ENCODE measurements at places on chromosomes 16 and 17.
A peak's percentile ranks its signal among the peaks of the same experiment; 100 is the strongest.

GRCh38 chr17:1583556-1583955 is 21.0 kb upstream of the PITPNA start:
- no peak for DNase-seq

DNA sequence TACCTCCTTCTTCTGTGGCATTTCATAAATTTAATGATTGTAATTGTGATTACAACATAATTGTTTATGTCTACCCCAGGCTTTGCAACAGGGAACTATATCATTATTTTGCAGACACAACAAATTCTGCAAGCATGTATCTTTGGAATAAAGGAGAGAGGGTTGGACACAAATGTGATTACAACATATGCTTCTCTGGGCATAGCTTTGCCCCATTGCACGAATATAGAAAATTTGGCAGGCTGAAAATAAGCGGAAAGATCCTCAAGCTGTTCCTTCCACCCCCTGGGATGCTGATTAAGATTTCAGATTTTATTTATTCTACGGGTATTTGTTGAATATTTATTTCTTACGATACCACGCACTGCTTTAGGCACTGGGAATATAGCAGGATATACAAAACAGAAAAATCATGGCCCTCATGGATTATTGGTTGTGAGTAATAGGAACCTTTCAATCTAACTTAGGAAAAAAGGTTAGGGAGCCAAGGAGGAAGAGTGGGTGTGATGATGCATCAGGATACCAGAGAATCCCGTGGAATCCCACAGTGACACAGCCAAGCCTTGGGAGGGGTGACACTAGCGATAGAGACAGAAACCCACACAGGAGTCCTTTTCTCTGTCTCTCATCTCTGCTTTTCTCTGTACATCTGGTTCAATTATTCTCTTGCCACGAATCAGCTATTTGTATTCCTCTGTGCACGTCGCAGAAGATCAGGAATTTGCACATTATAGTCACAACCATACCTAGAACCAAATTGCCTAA is 520.7 kb downstream of the MAF start:
- DNase-seq, result no peak

GRCh38 chr17:74424657-74425056 is 7.2 kb upstream of the GPRC5C start:
- DNase-seq, result no peak

DNA sequence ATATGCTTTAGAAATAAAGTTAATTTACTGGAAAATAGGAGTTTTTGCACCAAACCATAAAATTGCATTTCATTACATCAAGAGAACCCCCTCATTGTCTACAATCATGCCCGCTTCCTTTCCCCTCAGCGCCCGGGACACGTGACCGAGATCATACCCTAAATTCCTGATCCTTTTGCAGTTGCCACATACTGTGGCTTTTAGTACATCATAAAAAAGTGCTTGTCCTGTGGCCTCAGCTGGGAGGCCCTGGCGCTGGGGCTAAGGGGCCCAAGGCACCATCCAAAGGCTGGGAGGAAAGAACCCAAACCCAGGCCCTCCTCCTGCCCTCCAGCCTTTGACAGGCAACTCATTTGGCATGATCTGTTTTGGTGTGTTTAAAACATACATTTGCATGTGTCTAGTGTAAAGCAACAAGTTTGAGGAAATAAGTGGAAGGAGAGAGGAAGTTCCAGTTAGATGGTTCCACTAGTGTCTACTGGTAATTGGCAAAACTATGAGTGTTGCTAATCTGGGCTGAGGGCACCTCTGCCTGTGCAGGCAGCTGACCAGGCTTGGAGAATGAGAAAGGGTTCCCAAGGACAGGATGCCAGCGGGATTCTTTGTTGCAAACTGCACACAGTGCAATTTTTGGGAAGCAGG is 6.0 kb downstream of the CDK5R1 start:
- no peak for DNase-seq

DNA sequence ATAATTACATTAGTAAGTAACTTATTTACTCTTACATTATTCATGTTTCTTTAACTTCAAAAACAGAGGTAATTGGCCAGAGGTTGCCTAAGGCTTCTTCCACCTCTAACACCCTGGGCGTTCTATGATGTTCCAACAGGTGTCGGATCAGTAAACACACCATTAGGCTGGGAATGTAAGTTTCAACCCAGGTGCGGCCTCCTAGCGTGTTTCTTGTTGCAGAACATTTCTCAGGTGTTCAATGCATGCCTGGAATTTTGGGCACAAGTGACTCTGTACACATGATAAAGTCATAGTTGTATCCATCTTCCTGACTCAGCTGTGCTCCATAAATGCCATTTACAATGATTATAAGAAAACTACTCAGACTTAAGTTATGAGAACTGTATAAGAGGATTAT is 1.0 kb downstream of the KRTAP2-2 start:
- no peak for DNase-seq

DNA sequence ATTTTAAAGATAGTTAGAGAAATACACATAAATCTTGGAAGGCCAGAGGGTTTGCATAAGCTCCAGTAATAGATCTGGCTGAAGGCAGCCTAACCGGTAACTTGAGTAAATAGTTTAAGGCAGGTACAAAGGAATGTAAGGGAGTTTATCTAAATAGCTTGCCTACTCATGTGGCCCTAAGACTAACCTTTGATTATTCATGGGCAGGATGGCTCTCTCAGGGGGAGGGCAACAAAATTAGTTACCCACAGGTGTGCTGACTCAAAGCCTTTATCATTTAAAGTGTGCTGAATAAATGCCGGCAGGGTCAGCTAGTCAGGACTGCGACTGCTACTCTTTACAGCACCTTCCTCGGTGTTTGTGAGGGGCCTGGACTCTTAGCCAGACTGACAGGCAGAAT is 761.3 kb upstream of the KIF2B start:
- no peak for DNase-seq

GRCh38 chr17:82180776-82181528 is 31.7 kb downstream of the CCDC57 start:
- DNase-seq, result no peak

- DNase-seq, result no peak
Observed at GRCh38 chr17:78747488-78747887, 34.6 kb downstream of the CYTH1 start.

GRCh38 chr16:23949630-23950290 is 114.0 kb downstream of the PRKCB start:
- no peak for DNase-seq

- no peak for DNase-seq
Observed at GRCh38 chr16:57308041-57308440, 23.6 kb upstream of the PLLP start.

DNA sequence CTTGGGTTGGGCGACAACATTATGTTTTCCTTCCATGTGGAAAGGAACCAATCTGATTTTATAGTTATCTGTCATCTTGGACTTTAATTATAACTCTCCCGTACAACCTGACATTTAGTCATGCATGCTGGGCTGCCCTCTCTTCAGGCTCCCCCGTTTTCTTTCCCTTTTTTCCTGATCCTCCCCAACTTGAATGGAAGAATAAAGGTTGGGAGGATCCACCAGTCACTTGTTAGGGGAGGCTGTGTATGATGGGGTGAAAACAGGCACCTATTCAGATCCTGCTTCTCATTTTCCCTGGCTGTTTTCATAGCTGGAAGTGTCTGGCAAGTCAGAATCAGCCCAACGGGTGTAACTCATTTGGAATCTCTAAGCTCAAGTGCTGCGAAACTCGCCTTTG is 267.2 kb upstream of the SALL1 start:
- DNase-seq, result no peak

- DNase-seq, result no peak
Observed at GRCh38 chr17:80294210-80294609, 33.6 kb downstream of the RNF213 start.

- peak; percentile 14 for DNase-seq
Observed at GRCh38 chr16:73915140-73915539, 381.5 kb upstream of the PSMD7 start.

GRCh38 chr16:4175849-4176248 is 59.6 kb upstream of the ADCY9 start:
- no peak for DNase-seq

GRCh38 chr16:85171759-85172454 is 59.6 kb upstream of the CIBAR2 start:
- DNase-seq, result no peak

DNA sequence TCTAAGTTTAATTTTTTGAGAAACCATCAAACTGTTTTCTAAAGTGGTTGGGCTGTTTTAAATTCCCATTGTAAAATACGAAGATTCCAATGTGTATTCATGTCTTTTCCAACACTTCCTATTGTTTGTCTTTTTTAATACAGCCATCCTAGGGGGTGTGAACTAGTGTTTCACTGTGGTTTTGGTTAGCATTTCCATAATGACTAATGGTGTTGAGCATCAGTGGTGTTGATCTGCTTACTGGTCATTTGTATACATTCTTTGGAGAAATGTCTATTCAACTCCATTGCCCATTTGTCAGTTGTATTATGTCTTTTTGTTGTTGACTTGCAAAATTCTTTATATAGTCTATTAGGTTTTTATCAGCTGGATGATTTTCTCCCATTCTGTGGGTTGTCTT is 239.2 kb upstream of the AXIN2 start:
- no peak for DNase-seq

DNA sequence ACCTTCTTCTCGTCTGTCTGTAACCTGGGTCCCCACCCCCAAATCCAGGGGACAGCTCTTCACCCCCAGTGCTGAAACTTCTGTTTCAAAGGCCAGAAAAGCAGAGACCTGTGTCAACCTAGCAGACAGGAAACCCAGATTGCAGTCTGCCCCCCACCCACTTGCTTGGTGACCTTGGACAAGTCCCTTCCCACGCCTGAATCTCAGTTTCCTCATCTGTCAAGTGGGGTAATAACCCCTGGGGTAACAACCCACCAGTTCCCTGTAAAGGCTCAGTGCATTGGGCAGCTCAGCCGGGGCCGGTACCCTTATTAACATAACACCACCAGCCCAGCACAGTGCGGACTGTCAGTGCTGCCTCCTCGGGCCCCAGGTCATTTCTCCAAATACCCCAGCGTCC is 1.3 kb downstream of the STX1B start:
- DNase-seq, result no peak

- no peak for DNase-seq
Observed at GRCh38 chr17:78839762-78840529, 668 bp downstream of the USP36 start.

DNA sequence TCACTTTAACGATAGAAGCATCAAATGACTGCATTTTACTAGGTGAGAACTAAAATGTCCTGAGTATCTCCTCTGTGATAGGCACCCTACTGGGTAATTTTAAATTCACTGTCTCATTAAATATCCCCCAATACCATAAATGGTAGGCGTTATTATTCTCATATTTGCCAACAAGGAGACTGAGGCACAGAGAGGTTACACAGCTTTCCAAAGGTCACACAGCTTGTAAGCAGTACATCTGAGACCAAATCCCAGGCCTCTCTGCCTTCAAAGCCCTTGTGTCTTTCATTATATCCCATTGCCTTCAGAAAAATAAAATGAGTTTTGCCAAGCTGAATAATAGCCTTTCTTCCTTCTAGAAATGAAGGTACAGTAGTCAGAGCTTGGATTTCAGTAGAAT is 502.6 kb downstream of the HAPSTR1 start:
- DNase-seq, result no peak

- no peak for DNase-seq
Observed at GRCh38 chr17:8311131-8311790, 1.2 kb downstream of the ARHGEF15 start.

DNA sequence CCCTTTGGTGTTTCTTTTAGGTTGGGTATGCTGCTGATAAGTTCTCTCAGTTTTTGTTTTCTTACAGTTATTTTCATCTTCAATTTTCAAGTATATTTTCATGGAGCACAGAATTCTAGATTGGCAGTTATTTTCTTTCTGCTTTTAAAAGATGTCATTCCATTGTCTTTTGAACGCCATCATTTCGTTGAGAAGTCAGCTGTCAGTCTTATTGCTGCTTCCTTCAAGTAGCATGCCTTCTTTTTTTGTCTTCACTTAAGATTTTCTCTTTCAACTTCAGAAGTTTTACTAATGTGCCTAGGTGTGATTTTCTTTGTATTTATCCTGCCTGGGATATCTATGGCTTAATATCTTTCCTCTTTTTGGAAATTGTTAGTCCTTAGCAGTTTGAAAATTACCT is 262.2 kb upstream of the PMFBP1 start:
- no peak for DNase-seq

DNA sequence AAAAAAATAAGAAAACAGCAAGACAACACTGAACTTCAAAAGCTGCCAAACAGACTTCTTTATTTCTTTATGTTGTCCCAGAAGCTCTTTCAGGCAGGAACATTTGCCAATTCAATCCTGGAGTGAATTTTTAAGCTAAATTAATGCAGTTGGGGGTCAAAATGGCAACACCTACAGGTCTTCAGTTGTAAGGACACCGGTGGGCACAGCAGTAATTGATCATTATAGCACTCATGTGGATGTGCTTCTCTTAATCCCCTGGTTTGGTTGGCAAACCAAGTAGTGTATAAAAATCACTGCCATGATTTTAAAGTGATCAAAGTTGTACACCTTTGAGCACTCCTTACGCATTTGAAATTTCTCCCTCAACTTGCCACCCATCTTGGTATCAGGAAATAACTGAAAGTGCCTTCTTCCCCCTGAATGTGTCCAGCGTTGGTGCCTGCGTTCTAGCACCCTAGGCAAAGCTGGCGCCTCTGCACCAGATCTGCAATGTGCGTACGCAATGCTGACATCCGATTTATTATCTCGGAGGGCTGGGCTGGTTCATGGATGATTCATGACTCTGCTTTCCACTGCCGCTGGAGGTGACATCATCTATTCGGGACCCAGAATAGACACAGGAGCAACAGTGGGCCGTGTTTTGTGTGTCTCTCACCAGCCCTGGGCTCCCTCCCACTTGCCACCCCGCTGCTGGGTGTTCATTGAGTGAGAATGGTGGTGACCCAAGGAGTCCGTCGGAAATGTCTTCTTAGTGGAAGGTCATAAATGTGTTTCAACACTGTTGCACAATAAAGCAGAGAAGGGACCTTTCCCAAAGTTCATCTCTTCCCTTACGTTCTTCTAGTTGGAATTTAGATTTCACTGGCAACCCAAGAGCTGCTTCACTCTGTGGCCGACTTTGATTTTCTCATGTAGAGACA is 203.4 kb downstream of the CCDC182 start:
- no peak for DNase-seq

GRCh38 chr17:40311575-40311974 is 2.6 kb downstream of the RARA start:
- DNase-seq, result no peak

GRCh38 chr16:51376080-51376479 is 225.0 kb upstream of the SALL1 start:
- DNase-seq, result no peak

DNA sequence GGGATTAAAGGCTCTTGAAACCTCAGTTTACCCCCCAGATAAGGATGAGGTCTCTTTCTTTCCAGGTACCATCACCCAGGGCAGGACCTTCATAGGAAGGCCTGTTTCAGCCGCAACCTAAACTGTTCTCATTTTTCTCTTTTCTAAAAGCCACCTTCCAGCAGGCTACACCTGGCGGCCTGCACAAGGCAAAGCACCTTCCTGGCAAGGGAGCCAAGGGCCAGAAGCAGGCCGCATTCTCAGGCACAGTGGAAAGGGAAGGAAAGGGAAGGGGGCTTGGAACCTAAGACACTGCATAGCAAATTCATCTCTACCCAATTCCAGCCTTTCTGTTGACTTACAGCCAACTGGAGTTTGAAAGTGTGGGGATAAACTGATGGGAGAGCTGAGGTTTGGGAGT is 8.9 kb upstream of the NDEL1 start:
- no peak for DNase-seq
